ENCODE measurements at places on chromosomes 6 and 20.

DNA sequence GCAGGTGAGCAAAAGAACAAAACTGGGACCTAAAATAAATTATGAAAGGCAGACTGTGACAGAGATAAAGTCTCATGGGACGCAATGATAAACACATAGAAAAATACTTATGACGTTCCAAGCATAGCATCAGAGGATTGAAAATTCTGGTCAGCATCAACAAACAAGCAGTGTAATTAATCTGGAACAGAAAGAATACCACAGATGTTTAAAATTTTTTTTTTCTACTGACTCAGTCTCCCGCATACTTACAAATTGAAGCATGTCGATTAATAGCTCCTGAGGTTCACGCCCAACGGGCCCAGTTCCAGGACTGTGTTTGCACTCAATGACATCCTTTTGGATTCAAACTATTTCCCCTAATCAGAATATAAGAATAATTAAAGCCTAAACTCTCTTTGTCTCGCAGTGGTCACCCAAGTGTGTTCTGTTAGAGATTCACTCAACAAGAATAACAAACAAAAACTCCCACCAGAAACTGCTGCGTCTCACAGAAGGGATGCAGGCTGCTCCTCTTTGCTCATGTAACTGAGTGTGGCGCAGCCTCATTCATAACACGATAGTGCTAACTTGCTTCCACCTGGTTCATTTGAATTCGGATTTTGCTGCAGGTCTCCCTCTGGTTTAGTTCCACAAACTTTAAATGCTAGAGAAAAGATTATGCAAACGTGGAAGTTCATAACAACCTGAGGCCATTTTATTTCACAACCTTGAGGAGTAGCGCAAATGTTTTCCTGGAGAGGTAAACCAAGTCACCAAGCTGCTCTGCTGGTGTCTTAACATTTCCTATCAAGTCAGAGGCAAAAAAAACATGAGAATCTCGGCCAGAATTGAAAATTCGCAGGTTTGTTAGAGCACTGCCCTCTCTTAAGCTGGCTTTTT is 69.0 kb upstream of the CITED2 start:
- no peak for DNase-seq

- no peak for DNase-seq
Measured at GRCh38 chr6:14966906-14967711, 278.8 kb upstream of the JARID2 start.

- DNase-seq, result no peak
Measured at GRCh38 chr20:10985536-10985935, 311.7 kb upstream of the JAG1 start.

DNA sequence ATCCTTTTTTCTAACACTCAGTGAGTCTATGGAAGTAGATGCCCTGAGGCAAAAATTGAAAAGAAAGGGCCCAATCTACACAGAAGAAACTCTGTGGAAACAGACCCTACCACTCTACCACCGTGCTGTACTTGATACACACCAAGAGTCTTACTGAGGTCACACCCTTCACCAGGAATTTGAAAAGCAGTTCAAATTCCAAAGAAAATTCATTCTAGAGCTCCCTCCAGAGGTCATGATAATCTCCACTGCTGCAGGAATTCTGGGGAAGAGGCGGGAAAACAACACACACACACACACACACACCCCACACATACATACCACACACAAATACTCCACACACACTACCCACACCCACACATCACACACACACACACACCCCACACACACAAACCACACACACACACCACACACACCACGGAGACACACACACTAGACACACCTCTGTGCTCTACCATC is 336.8 kb downstream of the HDGFL1 start:
- no peak for DNase-seq

GRCh38 chr6:15260099-15260821 is 14.4 kb downstream of the JARID2 start:
- DNase-seq, result no peak

GRCh38 chr6:71619836-71620235 is 266.5 kb upstream of the RIMS1 start:
- no peak for DNase-seq

All from D721Med (cell line).